ENCODE measurements at places on chromosomes 4 and X.

- no peak for DNase-seq
These were observed 19.8 kb upstream of the LGI2 start for GRCh38 chr4:25050370-25051078.

DNA sequence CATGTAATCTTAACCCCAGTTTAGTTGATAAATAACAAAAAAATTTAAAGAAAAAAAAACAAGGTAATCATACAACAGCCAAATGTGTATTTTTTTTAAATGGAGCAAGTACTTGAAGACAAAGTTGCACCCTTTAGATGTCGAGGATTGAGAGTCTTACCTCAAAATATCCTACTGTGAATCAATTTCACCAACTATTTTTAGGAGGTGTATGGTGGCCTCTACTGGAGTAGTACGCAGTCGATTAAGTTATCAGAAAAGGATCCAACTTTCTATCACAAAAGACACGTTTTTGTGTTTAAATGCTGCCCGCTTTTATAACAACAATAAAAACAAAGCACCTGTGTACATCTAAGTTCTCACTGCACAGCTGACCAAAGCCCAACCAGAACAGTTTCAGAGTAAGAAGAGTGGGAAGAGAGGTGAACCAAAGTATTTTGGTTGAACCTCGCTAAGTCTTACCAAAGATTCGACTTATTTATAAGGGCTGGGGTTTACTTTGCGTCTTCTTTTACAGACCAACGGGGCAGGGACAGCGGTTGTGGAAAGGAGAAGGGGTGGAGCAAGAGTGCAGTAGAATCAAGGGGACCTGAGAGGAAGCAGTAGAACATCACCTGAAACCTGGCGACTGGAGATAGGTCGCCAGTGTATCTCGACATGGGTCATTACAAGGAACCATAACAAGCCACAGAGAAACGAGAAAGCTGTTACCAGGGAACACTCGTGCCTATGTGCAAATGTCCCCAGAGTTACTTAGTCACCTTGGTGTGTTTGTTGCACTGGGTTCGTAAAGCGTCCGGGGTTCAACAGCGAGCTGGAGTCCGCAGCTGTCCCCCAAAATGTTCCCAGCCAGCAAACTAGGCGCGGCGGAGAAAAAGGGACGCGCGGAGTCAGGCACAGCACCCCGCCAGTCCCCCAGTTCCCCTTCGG, 1.1 kb downstream of the RPS6KA6 start:
- peak; percentile 5 for DNase-seq

- DNase-seq: no peak
These were observed 40.7 kb upstream of the DDX3X start for GRCh38 chrX:41293269-41293668.

DNA sequence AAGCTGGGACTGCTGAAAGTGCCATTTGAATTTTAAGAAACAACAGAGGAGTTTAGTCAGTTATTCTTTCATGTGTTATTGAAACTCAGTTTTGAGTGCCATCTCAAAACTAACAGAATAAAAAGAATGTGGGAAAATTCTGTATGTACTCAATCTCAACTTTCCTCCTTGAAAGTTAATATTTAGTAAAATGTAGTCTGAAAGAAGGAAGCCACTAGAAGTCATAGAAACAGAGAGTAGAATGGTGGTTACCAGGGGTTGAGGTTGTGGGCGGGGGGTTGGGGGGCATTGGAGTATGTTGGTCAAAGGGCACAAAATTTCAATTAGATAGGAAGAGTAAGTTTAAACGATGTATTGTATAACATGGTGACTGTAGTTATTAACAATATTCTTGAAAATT, 628.3 kb upstream of the MAGEB2 start:
- DNase-seq: no peak

GRCh38 chr4:133565379-133565778, 416.3 kb downstream of the PCDH10 start:
- peak; percentile 18 for DNase-seq

DNA sequence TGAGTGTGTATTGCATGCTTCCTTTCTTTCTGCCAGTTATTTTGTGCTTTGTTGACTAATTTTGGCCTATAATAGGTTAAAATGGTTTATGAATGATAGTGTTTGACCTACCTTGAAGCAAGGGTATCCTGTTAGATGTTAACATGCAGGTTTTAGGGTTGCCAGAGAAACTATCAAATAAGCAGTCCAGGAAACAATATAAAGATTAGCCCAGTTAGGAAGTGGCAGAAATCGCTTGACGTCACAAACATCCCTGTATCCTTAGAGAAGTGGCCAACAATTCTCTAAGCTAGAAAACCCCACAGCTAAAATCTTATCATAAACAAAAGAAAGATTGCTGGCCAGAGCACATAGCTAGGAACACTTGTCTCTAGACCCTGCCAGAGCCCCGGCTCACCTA, 3.8 kb downstream of the NAP1L5 start:
- no peak for DNase-seq

DNA sequence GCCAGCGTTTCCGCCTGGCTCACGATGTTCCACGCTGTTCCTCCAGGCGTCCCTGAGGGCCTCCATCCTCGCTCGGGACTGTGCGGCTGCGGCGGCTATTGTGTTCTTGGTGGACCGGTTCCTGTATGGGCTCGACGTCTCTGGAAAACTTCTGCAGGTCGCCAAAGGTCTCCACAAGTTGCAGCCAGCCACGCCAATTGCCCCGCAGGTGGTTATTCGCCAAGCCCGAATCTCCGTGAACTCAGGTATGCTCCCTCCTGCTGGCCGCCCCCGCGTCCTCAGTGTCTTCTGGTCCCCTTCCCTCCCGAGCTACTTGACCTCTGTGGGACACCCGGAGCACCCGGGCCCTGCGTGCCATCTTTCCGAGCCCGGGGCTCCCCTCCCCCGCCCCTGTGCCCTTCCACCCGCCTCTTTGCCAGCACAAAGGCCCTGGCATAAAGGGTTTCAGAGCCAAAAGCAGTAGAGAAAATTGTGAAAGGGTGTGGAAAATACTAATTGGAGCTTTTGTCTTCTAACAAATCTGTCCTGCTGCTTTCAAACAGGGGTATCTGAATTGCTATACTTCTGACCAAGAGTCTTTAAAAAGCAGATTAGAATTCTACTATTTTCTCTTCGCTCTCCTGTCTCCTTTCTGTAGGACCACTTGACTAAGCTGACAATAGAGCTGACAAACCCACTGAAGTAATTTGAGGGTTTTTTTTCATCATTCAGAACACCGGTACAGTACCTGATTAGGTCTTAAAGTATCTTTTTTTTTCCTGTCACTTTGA, 104.0 kb downstream of the NEUROG2 start:
- DNase-seq: no peak

- no peak for DNase-seq
These were observed 102.6 kb downstream of the PRDM5 start for GRCh38 chr4:120819805-120820437.

DNA sequence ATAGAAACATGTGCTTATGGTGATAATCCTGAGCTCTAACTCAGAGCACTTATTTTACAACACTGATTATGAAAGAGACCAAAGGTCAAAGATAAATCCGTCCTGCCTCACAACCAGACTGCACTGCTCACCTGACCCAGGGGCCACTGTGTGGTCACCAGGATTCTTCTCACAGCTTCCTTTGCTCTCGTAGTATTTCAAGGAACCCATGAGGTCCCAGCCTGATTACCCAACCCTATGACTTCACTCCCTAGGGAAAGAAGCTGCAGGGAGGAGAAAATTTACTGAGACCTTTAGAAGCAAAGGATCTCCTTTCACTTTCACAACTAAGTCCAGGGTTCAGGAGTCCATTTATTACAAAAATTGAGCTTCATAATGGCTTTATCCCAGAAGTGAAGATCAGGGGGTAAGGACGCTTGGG, 9.6 kb downstream of the SLC25A5 start:
- DNase-seq: no peak

DNA sequence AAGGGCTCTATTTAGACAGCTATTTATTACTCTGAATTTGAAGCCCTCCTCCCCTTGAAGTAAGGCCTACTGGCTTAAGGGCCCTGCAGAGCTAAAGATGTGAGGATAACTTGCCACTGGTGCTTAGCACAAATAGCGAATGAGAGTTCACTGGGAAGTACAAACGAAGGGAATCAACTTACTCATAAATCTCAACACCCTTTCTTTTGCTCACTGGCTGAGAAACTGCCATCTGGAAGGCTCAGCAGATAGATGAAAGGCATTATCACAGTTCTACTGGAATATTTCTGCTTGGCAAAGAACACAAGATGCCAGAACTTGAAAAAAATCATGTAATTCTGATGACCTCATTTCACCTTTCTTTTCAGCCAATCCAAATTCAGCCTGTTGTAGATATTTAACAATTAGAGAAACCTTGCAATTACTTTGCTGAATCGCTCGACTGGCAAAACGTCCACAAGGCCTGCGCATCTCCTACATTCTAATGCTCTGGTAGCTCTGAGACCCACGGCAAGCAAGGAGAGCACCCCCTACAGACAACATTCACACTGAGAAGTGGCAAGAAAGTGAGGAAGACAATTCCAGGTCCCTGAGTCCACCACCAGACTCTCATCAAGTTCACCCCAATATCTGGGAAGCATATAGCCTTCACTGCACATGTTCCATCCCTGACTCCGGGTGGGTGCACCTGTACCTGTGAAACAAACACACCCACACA, 27.5 kb downstream of the TSPAN5 start:
- DNase-seq: no peak

DNA sequence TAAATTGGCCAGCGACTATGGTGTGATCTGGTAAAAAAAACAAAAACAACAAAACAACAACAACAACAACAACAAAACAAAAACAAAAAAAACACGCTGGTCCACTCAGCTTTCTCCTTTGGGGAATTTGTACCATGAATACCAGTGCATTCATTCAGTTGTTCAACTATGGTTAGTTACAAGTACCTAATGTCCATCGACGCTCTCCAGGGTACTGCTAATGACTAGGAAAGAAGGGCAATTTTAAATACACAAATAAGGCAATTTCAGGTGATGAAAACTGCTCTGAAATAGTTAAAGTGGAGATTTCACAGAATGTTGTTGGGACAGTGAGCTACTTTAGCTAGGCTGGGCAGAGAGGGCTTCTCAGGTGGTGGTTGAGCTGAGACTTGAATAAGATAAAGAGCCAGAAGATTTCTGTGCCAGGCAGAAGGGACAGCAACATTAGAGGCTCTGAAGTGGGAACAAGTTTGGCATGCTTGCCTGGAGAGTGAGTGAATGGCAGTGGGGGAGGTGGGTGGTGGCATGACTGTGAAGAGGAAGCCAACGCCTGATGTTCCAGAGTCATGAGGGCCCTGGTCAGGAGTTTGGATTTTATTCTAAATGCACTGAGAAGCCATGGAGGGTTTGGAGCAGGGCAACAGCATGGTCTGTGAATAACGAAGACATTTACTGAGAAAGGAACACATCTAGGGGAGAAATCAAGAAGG, 45.9 kb upstream of the PGRMC2 start:
- DNase-seq: no peak

DNA sequence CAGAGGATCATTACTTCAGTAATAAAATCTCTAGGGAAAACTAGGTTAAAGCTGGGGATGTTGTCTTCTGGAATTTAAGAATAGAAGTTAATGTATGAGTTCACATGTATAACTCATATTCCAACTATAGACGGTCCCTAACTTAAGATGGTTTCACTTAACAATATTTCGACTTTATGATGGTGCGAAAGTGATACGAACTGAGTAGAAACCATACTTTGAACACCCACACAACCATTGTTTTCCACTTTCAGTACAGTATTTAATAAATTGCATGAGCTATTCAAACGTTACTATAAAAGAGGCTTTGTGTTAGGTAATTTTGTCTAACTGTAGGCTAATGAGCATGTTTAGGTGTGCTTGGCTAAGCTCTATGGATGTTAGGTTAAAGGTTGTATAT, 38.7 kb downstream of the CCSER1 start:
- DNase-seq: no peak

- no peak for DNase-seq
These were observed 28.8 kb downstream of the COL4A5 start for GRCh38 chrX:108468486-108468885.

DNA sequence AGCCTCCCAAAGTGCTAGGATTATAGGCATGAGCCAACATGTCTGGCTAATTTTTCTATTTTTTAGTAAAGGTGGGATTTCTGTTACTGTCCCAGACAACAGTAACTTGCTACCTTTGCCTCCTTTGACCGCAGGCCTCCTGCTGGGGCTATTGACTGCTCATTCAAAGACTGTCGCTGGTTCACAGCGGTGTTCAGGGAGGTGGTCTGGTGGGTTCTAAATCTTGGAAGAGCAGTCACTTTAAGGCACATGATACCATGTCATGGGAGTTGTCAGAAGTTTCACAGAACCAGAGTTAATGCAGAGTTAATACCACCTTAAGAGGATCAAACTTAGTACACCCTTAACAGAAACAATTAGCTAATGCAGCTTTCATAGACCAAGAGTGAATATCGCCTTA, 3.8 kb downstream of the ASMT start:
- DNase-seq: no peak

- DNase-seq: peak; percentile 51
These were observed 191.2 kb downstream of the RRAGB start for GRCh38 chrX:55908661-55909212.

DNA sequence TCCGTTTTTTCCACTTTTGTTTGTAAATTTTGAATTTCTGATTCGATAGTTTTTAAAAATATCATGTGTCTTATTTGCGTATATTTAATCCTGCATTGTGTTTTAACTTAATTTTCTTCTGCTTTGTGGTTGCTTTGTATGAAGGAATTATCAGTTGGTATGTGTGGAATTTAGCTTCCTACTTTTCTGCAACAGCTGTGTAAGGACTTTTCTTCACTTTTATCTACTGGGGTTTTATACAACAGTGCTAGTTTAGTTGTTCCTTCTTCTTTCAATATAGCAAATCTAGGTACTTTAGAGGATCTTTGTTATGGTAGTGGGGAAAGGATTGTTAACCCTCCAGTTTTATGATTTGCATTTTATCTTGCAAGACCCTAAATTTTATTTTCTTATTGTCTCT, 410.3 kb downstream of the CCSER1 start:
- no peak for DNase-seq

DNA sequence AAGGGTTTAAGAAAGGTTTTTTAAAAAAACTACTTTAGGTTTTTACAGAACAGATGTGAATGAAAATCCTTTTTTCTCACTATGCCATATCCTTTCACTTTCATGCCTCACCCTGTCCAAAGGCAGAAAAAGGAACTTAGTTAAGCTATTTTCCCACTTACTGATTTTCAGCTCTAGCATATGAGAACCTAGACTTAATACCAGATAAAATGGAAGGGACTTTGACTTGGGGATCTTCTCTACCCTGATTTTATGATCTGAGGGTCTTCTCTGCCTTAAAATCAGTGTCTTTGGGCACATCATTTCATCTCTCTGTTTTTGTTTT, 42.4 kb downstream of the FNIP2 start:
- DNase-seq: no peak
